Lower lobe of right lung (tissue), 2 donors: ENCODE measurements at places on chromosomes 6 and 20. TPM values are rescaled to one million over a fixed set of nuclear protein-coding genes. Genes with fewer than 3 reads are reported as not detected.

SIGLEC1 gene
- 114 TPM for total RNA-seq

POLR3F gene
- 6.6 TPM for total RNA-seq

GRCh38 chr6:158231551-158232315 is 63.6 kb downstream of the GTF2H5 start:
- peak; percentile 79 for DNase-seq

- DNase-seq, result peak; percentile 65
Observed at GRCh38 chr6:137904822-137905617, 38.0 kb downstream of the TNFAIP3 start.

GRCh38 chr6:159168536-159169192 is 536 bp upstream of the FNDC1 start:
- peak; percentile 61 for DNase-seq
